ENCODE measurements at places on chromosomes 12 and 14.

- no peak for DNase-seq
These were observed 27.1 kb upstream of the PLD4 start for GRCh38 chr14:104897330-104898194.

- peak; percentile 74 for DNase-seq
These were observed 226.9 kb upstream of the CRY1 start for GRCh38 chr12:107320033-107320928.

GRCh38 chr14:96271421-96271762 lies 15.4 kb downstream of the BDKRB1 start:
- DNase-seq: no peak

DNA sequence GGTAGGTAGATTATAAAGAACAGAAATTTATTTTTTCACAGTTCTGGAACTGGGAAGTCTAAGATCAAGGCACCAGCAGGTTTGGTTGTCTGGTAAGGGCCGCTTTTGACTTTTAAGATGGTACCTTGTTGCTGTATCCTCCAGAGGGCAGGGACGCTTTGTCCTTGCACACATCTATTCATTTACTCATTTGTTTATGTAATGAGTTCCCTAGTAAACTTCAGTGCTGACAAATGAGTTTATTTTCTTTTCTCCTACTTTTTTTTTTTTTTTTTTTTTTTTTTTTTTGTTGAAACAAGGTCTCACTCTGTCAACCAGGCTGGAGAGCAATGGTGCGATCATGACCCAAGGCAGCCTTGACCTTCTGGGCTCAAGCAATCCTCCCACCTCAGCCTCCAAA lies 195.7 kb downstream of the FBXL14 start:
- no peak for DNase-seq

DNA sequence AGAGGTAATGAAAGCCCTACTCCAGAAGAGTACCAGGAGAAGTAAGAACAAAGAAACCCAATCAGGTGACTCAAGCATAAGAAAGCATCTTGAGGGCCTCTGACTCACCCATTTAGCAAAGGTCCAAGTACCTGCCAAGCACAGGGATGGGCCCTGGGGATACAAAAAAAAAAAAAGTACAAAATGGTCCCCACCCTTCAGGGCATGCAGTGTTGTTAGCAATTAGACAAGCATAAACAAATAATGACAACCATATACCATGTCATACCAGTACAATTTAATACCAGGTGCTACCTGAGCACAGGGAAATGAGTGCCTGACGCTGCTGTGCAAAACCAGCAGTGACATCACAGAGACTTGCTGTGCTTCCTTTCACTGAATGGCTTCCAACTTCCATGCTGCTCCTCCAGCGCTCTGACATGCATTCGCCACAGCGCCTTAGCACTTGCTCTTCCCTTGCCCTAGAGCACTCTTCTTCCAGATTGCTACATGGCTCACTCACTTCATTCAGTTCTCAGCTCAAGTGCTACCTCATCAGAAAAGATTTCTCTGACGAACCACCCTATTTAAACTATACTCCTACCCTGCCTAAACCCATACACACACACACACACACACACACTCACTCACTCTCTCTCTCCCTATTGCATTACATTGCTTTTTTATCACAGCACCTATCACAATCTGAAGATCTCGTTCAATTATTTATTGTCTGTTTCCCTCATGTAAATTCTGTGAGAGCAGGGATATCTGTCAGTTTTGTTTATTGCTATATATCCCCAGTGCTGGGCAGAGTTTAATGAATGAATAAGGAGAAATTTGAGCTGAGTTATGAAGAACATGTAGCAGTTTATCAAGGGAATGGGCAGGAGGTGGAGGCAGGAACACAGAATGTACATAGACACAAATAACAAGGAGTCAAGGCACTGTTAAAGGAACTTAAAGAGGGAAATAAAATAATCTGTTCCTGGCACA lies 12.9 kb upstream of the EPS8 start:
- DNase-seq: no peak

DNA sequence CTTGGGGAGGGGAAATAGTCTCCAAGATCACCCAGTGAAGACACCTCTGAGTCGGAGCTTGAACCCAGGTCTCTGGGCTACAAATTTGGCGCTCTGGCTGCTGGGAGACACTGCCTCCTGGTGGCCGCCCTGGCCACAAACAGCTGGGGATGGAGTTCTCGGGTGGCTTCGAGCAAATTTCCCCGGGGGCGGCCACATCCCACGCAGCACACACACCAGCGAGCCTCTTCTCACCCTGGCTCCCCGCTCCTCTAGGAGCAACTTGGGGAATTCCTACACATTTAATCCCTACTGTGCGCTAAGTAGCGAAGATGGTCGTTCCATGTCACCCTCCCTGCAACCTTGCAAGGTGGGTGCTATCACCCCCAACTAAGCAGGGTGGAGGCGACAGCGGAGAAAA lies 66.2 kb upstream of the BEGAIN start:
- DNase-seq: no peak

- DNase-seq: no peak
These were observed 54.5 kb downstream of the VCPKMT start for GRCh38 chr14:50061664-50062437.

DNA sequence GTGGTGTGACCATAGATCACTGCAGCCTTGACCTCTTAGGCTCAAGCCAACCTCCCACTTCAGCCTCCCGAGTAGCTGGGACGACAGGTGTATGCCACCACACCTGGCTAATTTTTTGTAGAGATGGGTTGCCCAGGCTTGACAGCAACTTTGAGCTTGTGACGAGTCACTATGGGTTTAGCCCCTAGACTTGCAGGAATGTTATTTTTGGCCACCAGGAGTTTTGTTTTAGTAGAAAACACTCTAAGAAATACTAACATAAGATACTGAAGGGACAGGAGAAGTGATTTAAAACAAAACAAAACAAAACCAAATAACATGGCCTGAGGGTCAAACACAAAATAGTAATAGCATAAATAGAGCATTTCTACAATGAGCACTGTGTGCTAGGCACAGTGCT lies 26.4 kb downstream of the SETD3 start:
- no peak for DNase-seq

DNA sequence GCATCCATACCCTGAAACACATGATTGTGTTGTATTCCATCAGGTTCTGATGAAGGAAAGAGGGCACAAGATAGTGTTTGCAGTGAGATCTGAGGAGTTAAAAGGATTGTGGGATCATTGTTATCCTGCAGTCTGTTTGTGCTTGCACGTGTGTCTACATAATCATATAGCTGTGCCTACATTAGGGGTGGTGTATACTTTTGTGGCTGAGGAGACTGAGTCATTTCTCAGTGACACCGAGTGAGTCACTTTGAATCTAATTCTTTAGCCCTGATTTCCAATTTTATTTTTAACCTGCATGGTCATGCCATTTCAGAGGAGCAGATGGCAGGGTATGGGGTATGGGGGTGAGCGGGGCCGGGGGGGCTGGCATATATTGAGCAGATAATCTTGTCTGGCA lies 133.2 kb downstream of the ANO4 start:
- no peak for DNase-seq

- no peak for DNase-seq
These were observed 157.1 kb upstream of the IFNG-AS1 start for GRCh38 chr12:67832155-67832554.

GRCh38 chr12:23756416-23756815 lies 193.1 kb downstream of the SOX5 start:
- DNase-seq: no peak

DNA sequence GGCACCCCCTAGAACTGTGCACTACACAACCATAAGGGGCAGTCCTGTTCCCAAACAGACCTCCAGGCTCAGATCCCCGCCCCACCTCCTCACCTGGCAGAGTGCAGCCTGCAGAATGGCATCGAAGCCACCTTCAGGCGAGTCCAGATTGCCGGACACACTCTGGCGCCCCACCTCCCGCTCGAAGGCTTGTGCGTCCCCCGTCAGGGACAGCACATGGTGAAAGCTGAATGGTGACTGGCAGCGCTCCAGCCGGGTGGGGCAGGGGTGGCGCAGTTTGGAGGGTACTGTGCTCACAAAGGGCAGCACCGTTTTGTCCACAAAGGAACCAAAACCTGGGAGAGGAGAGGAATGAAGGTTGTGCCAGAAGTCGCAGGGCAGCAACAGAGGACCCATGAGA lies 10.6 kb downstream of the ITGB7 start:
- no peak for DNase-seq

GRCh38 chr14:105056303-105056831 lies 8.9 kb downstream of the GPR132 start:
- DNase-seq: no peak

DNA sequence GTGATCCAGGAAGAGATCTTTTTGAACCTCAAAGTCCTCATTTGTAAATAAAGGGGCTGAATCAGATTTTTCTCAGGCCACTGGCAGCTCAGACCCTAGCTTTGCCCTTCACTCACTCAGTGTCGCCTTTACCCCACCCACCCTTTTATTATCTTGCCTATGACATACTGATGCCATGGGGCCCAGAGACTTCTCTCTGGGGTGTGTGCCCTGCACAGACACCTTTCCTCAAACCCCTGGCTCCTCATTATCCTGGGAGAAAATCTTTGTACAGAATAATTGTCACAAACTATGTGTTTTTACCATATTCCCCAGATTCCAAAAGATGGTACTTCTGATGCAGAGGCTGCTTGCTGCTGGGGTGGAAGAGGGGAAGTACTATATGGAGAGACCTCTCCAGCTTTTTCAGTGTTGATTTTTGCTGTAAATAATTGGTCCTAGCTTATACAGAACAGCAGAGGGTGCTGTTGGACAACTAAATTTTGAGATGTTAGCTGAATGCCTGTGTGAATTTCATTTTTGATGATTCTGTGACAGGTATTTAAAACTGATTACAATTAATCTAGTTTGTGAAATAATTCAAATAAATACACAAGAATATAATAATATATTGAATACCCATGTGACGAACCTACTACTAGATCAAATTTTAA lies 53.9 kb upstream of the DCD start:
- DNase-seq: no peak

- no peak for DNase-seq
These were observed 956.6 kb downstream of the LRFN5 start for GRCh38 chr14:42563313-42563712.

- DNase-seq: no peak
These were observed 300.8 kb downstream of the SSPN start for GRCh38 chr12:26496170-26496569.

GRCh38 chr12:6540181-6540877 lies 6.0 kb downstream of the GAPDH start:
- DNase-seq: peak; percentile 40

DNA sequence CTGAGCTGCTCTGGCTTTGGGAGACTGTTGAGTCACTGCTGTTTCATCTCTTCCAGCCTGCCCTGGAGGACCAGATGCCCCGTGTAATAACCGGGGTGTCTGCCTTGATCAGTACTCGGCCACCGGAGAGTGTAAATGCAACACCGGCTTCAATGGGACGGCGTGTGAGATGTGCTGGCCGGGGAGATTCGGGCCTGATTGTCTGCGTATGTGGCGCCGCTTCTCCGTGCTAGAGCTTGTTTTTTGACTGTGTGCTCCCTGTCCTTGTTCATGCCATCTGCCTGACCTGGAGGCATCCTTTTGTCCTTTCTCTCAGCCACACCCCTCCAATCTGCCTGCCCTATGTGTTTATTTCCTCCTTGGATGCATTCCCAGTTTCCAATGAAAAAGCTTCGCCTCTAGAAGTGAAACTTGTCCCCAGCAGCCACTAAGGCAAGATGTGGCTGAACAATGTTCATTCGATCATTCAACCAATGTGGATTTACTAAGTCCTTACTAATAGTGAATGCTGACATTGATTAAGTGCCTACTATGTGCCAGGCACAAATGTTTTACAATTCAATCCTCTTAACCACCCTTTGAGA lies 98.6 kb downstream of the NT5DC3 start:
- no peak for DNase-seq

Data from activated T-helper 9 cell treated with anti-CD3 and anti-CD28 coated beads, Interleukin-2, amount 50 U/mL, for 16 hours (primary cell).